Activated naive CD4-positive, alpha-beta T cell treated with anti-CD3 and anti-CD28 coated beads for 36 hours (primary cell): ENCODE measurements at places on chromosomes 1 and 21. TPM values are rescaled to one million over a fixed set of nuclear protein-coding genes. Genes with fewer than 3 reads are reported as not detected.
A peak's percentile ranks its signal among the peaks of the same experiment; 100 is the strongest.

- DNase-seq, result no peak
- no peak overlapping the region for H3K4me3 ChIP-seq
- no peaks in the 10 kb centered on the region for H3K27me3 ChIP-seq
- no peak overlapping the region for H3K27ac ChIP-seq
- H3K36me3 ChIP-seq, result no peaks in the 10 kb centered on the region
These were observed 1554.2 kb downstream of the NCAM2 start for GRCh38 chr21:22552390-22552789.

- H3K27ac ChIP-seq, result no peak overlapping the region
- H3K4me3 ChIP-seq, result no peak overlapping the region
- no peak for DNase-seq
- H3K36me3 ChIP-seq, result peaks cover 24% of the 10 kb centered on the region
- H3K27me3 ChIP-seq, result no peaks in the 10 kb centered on the region
- H3K4me1 ChIP-seq, result peaks cover 41% of the 10 kb centered on the region
These were observed 6.0 kb downstream of the DRAM2 start for GRCh38 chr1:111133866-111134265.

Gene OR2L2
- total RNA-seq, result not detected

- H3K36me3 ChIP-seq, result no peaks in the 10 kb centered on the region
- peak; percentile 70 for DNase-seq
- H3K4me3 ChIP-seq, result no peak overlapping the region
These were observed 3.1 kb downstream of the ADAMTSL4 start for GRCh38 chr1:150552128-150552910.

GRCh38 chr1:161092621-161093028 is 3.3 kb upstream of the NECTIN4 start:
- DNase-seq, result peak; percentile 80
- peaks cover 61% of the 10 kb centered on the region for H3K4me1 ChIP-seq
- no peak overlapping the region for H3K4me3 ChIP-seq
- no peaks in the 10 kb centered on the region for H3K27me3 ChIP-seq

DNA sequence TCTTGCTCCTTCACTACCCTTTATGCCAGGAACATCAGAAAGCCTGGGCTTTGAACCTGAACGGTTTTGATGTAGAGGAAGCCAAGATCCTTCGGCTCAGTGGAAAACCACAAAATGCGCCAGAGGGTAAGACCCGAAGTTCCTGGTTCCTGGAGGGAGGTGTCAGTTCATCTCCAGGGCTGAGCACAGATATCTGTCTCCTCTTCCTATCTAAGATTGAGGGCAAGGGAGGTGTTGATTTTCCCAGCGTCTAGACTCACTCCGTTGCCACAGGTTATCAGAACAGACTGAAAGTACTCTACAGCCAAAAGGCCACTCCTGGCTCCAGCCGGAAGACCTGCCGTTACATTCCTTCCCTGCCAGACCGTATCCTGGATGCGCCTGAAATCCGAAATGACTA is 915 bp downstream of the CDC20 start:
- H3K36me3 ChIP-seq, result peaks cover 47% of the 10 kb centered on the region
- DNase-seq, result no peak
- H3K4me3 ChIP-seq, result peak overlapping the region; percentile 94
- H3K27ac ChIP-seq, result peak overlapping the region; percentile 28
- no peaks in the 10 kb centered on the region for H3K27me3 ChIP-seq
- H3K4me1 ChIP-seq, result peaks cover 32% of the 10 kb centered on the region

DNA sequence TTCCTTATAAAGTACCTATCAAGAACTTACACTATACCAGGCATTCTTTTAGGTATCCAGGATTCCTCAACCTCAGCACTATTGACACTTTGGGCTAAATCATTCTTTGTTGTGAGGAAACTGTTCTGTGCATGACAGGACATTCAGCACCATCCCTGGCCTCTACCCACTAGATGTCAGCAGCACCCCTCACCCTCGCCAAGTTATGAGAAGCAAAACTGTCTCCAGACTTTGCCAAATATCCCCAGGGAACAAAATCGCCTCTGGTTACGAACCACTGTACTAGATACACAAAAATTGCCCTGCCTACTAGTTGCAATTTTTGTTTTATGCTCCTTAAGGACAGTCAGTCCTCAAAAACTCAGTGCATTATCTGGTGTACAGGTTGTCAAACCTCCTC is 35.7 kb downstream of the PALMD start:
- no peaks in the 10 kb centered on the region for H3K36me3 ChIP-seq
- H3K4me3 ChIP-seq, result no peak overlapping the region
- no peaks in the 10 kb centered on the region for H3K4me1 ChIP-seq
- no peak for DNase-seq
- H3K27ac ChIP-seq, result no peak overlapping the region

- no peaks in the 10 kb centered on the region for H3K36me3 ChIP-seq
These were observed 30.0 kb upstream of the HTR1D start for GRCh38 chr1:23247276-23247675.

- peak; percentile 77 for DNase-seq
- peak overlapping the region; percentile 93 for H3K27ac ChIP-seq
- peaks cover 72% of the 10 kb centered on the region for H3K4me1 ChIP-seq
- H3K36me3 ChIP-seq, result peaks cover 19% of the 10 kb centered on the region
- H3K27me3 ChIP-seq, result no peaks in the 10 kb centered on the region
These were observed 17.8 kb upstream of the SLAMF1 start for GRCh38 chr1:160664573-160665051.

DNA sequence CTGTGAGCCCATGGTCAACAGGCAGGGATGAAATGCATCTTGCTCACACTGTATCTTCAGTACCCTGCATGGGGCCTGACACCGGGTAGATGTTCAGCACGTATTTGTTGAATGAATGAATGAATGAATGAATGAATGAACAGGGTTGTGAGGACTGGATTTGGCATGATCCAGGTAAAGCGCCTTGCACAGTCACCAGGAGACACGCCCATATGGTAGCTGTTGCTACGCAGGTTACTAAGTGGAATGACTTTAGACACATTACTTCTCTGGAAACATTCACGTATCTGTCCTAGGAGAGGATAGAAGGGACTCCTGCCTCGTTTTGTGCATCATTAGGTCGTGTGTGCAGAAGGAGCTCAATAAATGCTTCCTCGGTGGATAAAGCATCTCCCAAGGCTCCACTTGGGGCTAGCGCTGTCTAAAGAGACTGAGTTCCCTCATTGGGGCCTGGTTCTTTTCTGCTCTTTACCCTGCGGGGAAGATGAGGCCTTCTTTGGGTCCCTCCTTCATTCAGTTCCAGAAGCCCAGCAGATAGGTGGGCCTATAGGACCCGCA is 54.2 kb downstream of the NDUFS5 start:
- H3K36me3 ChIP-seq, result no peaks in the 10 kb centered on the region
- no peak for DNase-seq
- peak overlapping the region; percentile 60 for H3K4me3 ChIP-seq
- H3K4me1 ChIP-seq, result peaks cover 5% of the 10 kb centered on the region
- H3K27ac ChIP-seq, result no peak overlapping the region
- peaks cover 27% of the 10 kb centered on the region for H3K27me3 ChIP-seq

- H3K4me1 ChIP-seq, result no peaks in the 10 kb centered on the region
- no peak overlapping the region for H3K4me3 ChIP-seq
- DNase-seq, result no peak
- no peaks in the 10 kb centered on the region for H3K36me3 ChIP-seq
- H3K27me3 ChIP-seq, result peaks cover 1% of the 10 kb centered on the region
These were observed 55.9 kb downstream of the SEC16B start for GRCh38 chr1:177913762-177914540.

Gene NGF
- total RNA-seq, result not detected

GRCh38 chr1:93172778-93173177 is 7.4 kb downstream of the TMED5 start:
- H3K4me3 ChIP-seq, result no peak overlapping the region
- peaks cover 54% of the 10 kb centered on the region for H3K4me1 ChIP-seq
- no peak for DNase-seq
- H3K27ac ChIP-seq, result no peak overlapping the region
- peaks cover 32% of the 10 kb centered on the region for H3K36me3 ChIP-seq

DNA sequence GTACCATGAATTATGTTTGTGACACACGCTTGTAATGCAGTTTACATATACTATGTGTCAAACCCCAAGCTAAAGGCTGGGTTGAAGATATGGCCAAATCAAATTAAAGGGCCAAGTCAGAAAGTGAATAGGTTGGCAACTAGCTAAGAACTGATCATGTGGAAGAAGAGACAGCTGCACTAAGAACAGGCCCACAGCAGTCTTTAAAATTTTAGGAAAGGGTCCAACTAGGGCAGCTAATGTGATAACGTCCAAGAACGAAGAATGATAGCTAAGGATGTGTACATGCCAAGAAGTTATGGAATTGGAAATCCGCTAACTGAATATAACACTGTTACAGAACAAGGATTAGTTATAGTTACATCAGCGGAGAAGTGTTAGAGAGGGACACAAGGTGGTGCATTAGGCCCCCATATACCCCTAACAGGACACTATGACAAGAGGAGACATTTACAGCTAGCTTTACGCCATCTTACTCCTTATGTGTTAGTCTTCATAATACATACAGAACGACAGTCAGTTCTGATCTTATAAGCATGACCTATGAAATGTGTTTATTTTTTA is 6.5 kb upstream of the RNF2 start:
- H3K4me3 ChIP-seq, result no peak overlapping the region
- no peak overlapping the region for H3K27ac ChIP-seq
- H3K36me3 ChIP-seq, result no peaks in the 10 kb centered on the region
- H3K4me1 ChIP-seq, result no peaks in the 10 kb centered on the region

- H3K4me1 ChIP-seq, result no peaks in the 10 kb centered on the region
- H3K36me3 ChIP-seq, result no peaks in the 10 kb centered on the region
- H3K4me3 ChIP-seq, result no peak overlapping the region
- no peak overlapping the region for H3K27ac ChIP-seq
- DNase-seq, result no peak
These were observed 873.4 kb upstream of the ADAMTS5 start for GRCh38 chr21:27840262-27840661.

GRCh38 chr1:25731626-25732370 is 68.2 kb upstream of the SELENON start:
- H3K36me3 ChIP-seq, result no peaks in the 10 kb centered on the region
- DNase-seq, result no peak
- H3K4me3 ChIP-seq, result no peak overlapping the region
- no peaks in the 10 kb centered on the region for H3K27me3 ChIP-seq
- H3K4me1 ChIP-seq, result peaks cover 62% of the 10 kb centered on the region

DNA sequence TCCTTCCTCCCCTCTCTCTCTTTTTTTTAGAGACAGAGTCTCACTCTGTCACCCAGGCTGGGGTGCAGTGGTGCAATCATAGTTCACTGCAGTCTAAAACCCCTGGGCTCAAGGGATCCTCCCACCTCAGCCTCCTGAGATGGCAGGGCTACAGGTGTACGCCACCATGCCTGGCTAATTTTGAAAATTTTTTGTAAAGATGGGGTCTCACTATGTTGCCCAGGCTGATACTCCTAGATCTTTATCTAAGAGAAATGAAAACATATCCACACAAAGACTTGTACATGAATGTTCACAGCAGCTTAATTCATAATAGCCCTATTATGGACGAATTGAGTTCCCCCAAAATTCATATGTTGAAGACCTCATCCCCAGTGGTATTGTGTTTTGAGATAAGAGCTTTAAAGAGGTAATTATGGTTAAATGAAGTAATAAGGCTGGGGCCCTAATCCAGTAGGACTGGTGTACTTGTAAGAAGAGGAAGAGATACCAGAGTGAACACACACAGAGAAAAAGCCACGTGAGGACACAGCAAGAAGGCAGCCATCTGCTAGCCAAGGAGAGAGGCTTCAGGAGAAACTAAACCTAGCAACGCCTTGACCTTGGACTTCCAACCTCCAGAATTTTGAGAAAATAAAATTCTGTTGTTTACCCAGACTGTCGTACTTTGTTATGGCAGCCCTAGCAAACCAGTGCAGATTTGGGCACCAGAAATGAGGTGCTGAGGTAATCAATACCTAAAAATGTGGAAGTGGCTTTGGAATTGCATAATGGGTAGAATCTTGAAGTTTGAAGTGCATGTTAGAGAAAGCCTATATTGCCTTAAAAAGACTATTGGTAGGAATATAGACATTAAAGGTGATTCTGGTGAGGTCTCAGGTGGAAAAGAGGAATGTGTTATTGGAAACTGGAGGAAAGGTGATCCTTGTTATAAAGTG is 13.2 kb downstream of the IFNLR1 start:
- H3K36me3 ChIP-seq, result no peaks in the 10 kb centered on the region
- no peak overlapping the region for H3K4me3 ChIP-seq
- DNase-seq, result no peak
- H3K27me3 ChIP-seq, result no peaks in the 10 kb centered on the region
- no peaks in the 10 kb centered on the region for H3K4me1 ChIP-seq

DNA sequence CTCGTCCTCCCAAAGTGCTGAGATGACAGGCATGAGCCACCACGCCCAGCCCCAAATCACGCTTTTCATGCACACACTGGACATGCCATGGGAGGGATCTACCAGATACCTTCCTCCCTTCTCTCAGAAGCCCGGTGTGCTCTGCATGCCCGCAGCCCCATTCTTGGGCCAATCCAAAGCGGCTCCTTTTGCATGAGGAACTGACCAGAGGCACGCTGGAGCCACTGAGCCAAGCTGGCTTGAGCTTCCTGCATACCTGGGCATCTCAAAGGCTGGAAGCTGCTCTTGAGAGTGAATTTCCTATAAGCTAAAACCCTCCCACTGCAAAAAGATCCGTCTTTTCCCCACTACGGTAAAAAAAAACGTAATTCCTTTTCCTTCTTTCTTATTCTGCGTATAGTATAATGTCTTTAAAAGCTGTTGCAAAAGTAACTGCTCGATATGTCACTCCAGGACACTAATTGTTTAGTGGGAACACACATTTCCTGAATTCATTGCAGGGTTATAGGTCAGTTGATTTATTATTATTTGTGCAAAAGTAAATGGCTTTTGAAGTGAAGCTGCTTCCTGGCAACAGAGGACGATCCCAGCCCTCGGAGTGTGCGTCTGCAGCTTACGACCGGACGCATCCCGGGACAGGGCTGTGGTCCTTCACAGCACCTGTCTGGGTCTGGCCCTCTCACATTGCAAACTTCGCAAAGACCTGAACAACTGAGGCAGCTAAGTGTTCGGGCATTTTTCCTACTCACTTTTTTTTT is 61.8 kb upstream of the ETS2 start:
- H3K4me1 ChIP-seq, result peaks cover 15% of the 10 kb centered on the region
- H3K36me3 ChIP-seq, result no peaks in the 10 kb centered on the region
- no peak for DNase-seq
- no peak overlapping the region for H3K27ac ChIP-seq

DNA sequence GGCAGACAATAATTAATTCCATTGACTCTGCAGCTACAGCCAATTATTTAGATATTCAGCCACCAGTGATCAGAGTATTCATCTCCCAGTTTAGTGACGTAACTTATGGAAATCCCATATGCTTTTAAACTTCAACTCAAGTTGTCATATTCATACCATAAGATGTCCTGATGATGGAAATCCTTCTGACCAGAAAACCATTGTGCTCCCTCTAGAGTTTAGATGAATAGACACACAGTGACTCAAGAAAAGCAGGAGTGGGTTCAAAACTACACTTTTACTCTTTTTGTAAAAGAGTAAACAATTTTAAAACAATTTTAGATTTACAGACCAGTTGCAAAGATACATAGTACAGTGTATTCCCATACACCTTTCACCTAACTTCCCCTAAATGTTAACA is 463.7 kb downstream of the KCNT2 start:
- H3K27me3 ChIP-seq, result no peaks in the 10 kb centered on the region
- no peak overlapping the region for H3K4me3 ChIP-seq
- no peak overlapping the region for H3K27ac ChIP-seq
- DNase-seq, result no peak

GRCh38 chr1:222928212-222928611 is 113.4 kb downstream of the DISP1 start:
- no peaks in the 10 kb centered on the region for H3K36me3 ChIP-seq
- no peak overlapping the region for H3K27ac ChIP-seq
- no peak for DNase-seq
- H3K4me1 ChIP-seq, result no peaks in the 10 kb centered on the region
- H3K4me3 ChIP-seq, result no peak overlapping the region
- H3K27me3 ChIP-seq, result no peaks in the 10 kb centered on the region

- H3K36me3 ChIP-seq, result no peaks in the 10 kb centered on the region
- no peaks in the 10 kb centered on the region for H3K27me3 ChIP-seq
- peaks cover 6% of the 10 kb centered on the region for H3K4me1 ChIP-seq
These were observed 8.7 kb upstream of the COX20 start for GRCh38 chr1:244826712-244827111.
